ENCODE measurements at places on chromosomes 1 and 21.

GRCh38 chr21:44477131-44477530 lies 21.8 kb downstream of the LRRC3 start:
- no peak for DNase-seq

- no peak for DNase-seq
Measured at GRCh38 chr1:115454837-115455511, 116.9 kb upstream of the NGF start.

DNA sequence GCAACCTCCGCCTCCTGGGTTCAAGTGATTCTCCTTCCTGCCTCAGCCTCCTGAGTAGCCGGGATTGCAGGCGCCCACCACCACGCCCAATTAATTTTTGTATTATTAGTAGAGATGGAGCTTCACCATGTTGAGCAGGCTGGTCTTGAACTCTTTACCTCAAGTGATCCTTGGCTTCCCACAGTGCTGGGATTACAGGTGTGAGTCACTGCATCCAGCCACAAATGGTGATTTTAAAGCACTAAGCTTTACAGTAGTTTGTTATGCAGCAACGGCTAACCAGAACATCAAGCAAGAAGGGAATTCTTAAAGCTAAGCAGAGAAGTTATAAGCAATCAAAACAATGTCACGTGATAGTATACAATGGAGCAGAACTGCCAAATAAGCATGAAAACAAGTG lies 65.7 kb downstream of the NVL start:
- no peak for DNase-seq

DNA sequence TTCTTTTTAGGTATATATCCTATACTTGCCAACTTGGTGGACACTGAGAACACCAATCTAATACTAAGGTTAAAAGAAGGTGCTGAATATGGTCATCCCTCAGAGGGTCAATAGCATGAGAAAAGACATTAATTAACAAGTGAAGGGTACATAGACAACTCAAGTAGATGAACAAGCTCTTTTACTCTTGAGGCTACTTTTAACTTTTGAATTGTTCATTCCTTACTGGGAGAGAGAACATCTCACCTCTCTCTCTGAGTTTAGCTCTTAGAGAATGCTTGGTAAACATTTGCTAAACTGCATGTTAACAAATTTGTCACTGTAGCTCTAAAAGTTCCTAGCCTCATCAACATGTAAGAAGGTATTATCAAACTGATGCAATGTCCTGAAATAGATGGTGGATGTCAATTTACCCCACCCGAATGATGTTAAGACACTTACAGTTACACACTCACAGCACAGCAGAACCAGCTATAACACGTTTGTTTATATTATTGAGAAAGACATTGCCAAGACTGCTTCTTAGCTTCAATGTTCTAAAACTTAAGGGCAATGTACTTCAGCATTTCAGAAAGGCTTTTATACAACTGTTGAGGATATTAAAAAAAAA lies 35.9 kb downstream of the HEATR1 start:
- DNase-seq, result no peak

DNA sequence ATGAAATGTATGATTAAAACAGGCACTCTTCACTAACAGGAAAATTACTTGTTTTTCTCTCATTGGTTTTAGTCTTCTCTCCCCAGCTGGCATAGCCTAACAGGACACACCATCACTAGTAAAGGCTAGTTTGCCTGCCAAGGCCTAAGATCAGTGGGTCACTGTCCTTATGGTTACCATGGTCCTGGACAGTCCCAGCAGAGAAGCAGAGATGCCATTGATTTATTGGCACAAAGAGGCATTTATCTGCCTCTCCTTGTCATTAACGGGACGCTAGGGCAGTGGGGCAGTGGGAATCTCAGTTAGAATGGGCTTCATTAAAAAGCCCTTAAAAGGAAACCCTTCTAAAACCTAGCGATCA lies 13.9 kb downstream of the CD247 start:
- no peak for DNase-seq

- DNase-seq, result no peak
Measured at GRCh38 chr1:38088366-38088765, 41.8 kb upstream of the POU3F1 start.

GRCh38 chr1:170594066-170594626 lies 62.2 kb downstream of the GORAB start:
- DNase-seq, result no peak

- DNase-seq, result no peak
Measured at GRCh38 chr1:37017720-37018119, 16.6 kb downstream of the GRIK3 start.

DNA sequence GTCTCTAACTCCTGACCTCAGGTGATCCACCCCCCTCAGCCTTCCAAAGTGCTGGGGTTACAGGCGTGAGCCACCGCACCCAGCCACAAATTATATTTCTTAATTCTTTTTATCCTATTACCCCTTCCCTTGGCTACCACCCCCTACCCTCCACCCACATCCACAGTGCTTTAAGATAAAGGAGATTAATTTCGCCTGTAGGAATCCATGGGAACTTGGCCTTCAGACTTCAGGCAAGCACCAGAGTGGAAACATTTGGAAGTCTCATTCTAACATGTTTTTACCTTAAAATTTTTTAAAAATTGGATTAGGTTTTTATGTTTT lies 10.4 kb downstream of the CNST start:
- no peak for DNase-seq

DNA sequence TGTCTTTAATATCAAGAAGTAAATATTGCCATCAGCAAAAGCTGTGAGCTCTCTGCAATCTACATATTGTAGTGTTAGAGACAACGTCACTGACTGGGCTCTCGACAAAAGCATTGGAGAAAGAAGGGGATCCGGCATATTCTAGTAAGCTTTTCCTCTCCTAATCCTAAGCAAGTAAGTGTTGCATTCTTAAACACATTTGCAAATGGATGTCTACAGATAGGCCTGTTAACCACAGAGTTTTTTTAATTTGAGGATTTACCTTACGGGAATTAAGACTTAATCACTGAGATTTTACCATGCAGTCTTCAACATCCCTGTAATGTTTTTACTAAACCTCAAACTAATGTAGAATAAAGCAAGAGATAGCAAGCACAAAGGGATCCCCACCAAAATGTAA lies 426.5 kb upstream of the CAMK1G start:
- no peak for DNase-seq

Measured in upper lobe of left lung (tissue), 6 donors.